ENCODE measurements at places on chromosomes 12 and 14. TPM values are rescaled to one million over a fixed set of nuclear protein-coding genes. Genes with fewer than 3 reads are reported as not detected.

DNA sequence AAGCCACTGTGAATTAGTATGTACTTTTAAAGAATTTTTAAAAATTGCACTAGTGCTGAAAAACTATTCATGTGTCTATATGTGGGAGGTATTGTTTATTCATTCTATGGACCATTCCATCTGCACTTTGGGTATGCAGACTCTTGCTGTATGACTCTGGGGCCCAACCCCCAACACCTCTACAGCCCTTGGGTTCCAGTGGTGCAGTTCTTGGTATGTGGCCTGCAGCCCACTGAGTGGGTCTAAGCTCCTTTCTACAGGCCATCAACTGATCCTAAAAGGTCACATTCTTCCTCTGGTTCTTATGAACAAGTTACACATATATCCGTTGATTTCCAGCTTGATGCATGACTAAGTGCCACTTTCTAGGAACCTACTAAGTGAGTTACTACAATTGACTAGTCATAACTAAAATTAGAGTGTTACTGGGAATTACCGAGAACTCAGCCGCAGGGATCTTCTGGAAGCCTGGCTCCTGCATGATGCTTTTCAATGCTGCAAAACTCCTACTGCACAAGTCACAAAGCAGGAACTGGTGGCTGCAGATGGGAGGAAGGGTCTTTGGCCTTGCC lies 62.4 kb upstream of the MED13L start:
- no peak for DNase-seq

GRCh38 chr12:98355933-98356332 lies 159.5 kb upstream of the TMPO start:
- DNase-seq: no peak

DNA sequence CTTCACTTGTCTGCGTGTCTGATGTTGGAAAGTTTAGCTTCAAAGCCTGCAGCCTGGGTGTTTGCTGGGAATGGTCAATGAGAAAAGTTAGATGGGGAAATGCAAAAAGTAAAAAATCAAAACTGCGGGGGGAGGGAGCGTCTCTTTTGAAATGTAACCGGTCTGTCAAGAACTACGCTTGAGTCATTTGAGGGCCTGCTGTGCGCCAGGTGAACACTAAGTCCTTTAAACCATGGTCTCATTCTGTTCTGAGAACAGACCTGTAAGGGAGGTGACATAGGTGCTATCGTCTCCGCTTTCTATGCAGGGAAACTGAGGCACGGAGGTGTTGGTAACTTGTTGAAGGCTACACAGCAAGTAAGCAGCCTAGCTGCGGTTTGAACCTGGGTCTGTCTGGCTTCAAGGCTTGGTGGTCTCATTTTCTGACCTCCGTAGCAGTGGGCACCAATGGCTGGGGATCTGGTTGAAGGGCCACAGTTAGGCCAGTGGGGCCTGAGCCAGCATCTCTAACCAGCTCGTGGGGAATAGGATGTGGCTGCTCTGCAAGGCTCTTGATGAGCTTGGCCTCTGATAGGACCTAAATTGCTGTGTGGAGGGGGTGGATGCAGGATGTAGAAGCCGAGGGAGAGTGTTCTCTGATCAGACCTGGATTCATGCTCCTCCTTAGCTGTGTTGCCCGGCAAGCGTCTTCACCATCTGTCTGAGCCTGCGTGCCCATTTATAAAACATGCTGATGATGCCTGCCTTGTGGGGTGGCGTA lies 41.5 kb downstream of the KCTD10 start:
- no peak for DNase-seq

- no peak for DNase-seq
Measured at GRCh38 chr14:89304972-89305703, 111.9 kb downstream of the FOXN3 start.

- DNase-seq: no peak
Measured at GRCh38 chr14:102565959-102566358, 26.5 kb upstream of the RCOR1 start.

DNA sequence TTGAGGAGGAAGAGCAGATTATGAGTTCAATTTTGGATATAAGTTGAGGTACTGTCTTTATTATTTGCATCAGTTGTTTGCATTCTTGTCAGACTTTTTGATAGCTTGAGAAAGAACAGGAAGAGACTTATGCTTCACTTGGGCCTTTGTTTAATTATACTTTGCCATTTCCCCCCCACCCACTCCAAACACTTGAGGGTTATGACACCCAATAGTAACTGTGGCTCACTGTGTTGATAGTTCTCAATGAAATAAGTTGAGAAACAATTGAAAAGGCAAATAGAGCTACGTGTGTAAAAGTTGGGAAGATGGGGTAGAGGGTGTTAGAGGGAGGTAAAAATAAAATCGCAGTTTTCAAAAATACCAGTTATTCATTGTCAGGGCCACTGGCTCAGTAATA lies 17.7 kb downstream of the NAA30 start:
- no peak for DNase-seq

DNA sequence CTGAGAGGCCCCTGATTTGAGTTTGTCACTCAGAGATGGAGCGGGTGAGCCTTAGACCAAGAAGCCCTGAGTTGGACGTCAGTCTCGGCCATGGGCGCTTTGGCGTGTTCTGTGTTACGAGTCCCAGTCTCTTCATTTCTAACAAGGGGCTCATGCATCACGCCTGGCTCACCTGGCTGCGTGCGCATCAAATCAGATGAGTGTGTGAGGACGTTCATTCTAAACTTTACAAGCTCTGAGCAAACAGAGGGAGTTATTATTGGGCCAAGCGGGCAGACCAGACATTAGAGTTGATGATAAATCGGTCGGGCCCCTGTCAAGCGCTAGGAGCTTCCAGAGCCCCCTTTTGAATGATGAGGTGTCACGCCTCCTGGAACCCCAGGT lies 117.2 kb downstream of the CALM1 start:
- no peak for DNase-seq

DNA sequence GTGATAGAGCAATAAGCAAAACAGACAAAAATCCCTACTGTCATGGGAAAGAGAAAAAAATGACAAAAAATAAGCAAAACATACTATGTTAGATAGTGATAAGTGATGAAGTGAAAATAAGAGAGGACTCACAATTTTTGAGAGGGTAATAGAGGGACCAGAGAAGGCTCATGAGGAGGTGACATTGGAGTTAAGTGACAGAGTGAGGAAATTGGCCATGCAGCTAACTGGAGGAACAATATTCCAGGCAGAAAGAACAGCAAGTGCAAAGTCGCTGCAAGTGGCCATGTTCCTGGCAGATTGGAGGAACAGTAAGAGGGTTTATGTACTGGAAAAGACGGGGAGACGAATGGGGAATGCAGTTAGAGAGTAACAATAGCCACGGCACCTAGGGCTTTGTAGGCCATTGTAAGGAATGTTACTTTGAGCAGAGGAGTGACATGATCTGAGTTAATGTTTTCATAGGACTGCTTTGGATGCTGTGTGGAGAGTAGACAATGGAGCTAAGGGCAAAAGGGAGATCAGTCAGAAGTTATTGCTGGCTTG lies 1.4 kb upstream of the SAV1 start:
- DNase-seq: no peak

DNA sequence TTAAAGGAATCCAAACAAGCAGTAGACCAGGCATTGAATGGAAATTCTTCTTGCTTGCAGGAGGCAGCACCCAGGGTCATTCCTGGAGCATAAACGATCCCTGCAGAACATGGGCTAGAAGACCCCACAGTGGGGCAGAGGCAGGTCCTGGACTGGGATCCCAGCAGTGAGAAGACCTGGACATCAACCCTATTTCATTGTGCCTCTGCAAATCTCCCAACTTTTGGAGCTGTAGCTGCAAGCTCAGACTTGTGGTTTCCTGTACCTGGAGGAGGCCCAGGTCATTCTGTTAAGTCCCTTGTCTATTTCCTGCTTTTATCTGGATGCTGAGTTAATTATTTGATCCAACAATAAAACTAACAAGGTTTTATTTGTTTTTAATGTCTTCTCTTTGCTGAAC lies 61.7 kb downstream of the CALM1 start:
- DNase-seq: no peak

GRCh38 chr14:35742442-35742841 lies 66.7 kb downstream of the RALGAPA1 start:
- DNase-seq: no peak

DNA sequence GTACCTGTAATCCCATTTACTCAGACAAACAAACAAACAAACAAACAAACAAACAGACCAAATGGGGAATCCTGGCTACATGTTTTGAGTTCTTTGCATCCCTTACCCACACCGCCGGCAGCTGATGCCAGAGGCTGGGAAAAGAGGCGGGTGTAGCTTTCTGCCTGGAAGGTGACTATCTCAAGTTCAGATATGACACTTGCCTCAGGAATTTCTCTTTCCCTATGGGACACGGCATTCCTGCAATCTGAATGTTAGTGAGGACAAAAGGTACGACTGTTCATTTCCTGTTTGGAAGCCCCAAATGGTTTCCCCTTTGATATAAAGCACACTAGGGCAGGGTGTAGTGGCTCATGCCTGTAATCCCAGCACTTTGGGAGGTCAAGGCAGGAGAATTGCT lies 2.9 kb downstream of the MYL2 start:
- no peak for DNase-seq

DNA sequence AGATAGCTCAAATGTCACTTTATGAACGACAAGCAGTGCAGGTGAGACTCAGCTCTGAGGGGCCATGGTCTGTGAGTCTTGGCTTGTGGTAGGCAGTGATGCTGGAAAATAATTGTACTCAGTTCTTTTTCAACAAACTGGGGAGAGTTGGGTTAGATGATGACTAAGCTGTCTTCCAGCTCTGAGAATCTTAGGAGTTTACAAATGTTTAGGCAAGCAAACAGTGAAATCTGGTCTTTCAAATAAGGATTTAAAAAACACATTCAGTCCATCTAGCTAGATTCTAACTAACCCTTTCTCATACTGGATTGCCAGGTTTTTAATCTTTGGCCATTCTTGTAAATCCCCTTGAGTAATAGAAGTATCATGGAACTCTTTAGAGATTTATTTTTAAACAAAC lies 3.4 kb downstream of the PHC1 start:
- no peak for DNase-seq

- DNase-seq: no peak
Measured at GRCh38 chr12:4320497-4320852, 538 bp upstream of the TIGAR start.

DNA sequence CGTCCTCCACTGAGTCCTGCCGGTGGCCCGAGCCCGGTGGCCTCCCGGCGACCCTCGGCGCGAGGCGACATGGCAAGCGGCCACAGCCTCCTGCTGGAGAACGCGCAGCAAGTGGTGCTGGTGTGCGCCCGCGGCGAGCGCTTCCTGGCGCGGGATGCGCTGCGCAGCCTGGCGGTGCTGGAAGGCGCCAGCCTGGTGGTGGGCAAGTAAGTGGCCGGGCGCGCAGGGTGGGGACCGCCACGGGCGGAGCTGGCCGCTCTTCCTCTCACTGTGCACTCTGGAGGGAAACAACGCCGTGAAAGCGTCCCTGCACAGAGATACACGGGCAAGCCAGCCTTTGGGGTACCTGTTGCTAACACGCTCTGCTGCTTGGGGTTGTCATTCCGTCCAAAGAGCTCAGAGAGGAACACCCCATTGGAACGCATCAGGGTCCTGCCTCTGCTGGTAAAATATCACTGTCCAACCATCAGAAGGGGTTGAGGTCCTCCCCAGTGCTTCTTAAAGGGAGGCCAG lies at the start of gene AMDHD1:
Gene AMDHD1, plus strand, starts transcription at position 2 of the 513 bp plus-strand sequence. Its CDS starts 68 bp downstream, at position 70.
- DNase-seq: peak; percentile 29

DNA sequence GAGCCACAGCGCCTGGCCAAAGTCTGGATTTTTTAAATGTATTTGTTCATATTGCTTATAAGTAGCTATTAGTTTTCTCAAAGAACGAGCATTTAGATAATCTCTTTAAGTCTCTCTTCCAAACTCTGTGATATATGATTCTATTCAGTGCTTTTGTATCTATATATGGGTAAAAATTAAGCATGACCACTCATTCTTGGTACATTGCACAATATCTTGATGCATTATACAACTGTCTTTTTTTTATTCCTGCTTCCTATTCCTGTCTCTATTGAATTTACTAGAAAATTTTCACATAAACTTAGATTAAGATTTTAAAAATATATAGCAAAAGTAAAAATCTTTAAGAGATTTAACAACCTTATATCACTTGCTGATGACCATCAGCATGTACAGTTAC lies 29.1 kb downstream of the SOCS2 start:
- no peak for DNase-seq

DNA sequence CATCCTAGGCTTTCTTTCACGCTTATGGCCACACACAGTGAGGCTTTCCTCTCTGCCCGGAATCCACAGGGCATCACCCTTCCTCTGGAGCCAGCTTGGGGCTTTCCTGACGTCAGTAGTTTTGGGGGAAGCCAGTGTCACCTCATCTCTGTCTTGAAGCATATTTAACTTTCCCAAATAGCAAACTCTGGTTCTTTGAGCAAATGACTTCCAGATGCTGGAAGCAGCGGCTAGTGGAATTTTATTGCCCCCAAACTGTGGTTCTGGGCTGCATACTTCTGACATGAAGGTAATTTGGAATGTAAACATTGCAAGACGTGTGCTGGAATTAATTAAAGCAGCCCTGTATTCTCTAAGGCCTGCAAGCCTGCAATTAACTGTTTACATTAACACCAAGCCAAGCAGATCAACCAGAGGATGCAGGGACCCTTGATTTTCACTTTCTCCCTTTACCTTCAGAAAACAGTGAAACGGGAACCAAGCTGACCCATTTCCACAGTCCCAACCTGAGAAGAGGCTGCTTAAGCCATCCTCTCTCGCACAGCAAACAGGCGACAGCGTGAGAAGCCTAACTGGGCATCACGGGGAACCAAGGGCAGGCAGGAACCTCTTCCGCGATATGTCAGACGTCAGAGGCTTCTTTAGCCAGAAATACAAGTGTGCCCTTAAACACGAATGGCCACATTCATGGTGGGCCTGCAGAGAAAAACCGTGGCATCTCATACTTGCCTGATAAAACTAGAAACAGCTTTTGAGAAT lies 258.4 kb downstream of the CACNA1C start:
- DNase-seq: no peak

DNA sequence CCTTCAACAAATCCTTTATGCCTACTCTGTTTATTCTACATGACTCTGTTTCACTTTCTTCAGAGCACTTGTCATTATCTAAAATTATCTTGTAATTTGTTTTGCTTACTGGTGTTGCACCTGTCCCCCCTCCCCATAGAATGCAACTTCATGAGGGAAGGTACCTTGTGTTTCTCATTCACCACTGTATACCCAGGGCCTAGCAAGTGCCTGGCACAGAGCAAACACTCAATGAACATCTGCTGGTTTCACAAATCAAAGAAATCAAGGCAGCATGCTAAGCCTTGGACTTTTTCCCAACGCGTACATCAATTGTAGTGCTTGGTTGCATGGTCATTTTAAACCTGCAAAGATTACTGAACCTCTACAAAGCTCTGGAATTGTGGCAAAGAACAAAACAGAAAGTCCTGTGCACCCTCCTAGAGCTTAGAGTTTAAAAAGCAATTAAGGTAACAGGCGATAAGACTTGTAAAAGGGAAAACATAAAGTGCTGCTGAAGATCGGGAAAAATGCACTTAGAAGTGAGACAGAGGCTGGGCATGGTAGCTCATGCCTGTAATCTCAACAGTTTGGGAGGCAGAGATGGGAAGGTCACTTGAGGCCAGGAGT lies 479.1 kb downstream of the MED13L start:
- no peak for DNase-seq

- no peak for DNase-seq
Measured at GRCh38 chr12:11183011-11183410, 3.7 kb downstream of the TAS2R42 start.

Gene NUAK1
- polyA plus RNA-seq: 9.3 TPM

Gene ATXN2
- polyA plus RNA-seq: 90.6 TPM

Gene LHX5
- not detected for polyA plus RNA-seq

Gene PRKD1
- polyA plus RNA-seq: 33.0 TPM

Gene DHRS2
- polyA plus RNA-seq: 39.5 TPM

Gene TBPL2
- polyA plus RNA-seq: not detected

Gene TULP3
- 35.6 TPM for polyA plus RNA-seq

Gene ABHD12B
- 0.63 TPM for polyA plus RNA-seq

Gene BMAL2
- 7.1 TPM for polyA plus RNA-seq

Gene SERPINA1
- 225 TPM for polyA plus RNA-seq

Gene CCDC38
- polyA plus RNA-seq: 0.41 TPM

Gene MYF6
- polyA plus RNA-seq: 0.13 TPM
